Right ventricle myocardium superior (tissue), 1 donor: ENCODE measurements at places on chromosomes 3 and 15.

GRCh38 chr3:139571711-139572110 is 32.2 kb upstream of the RBP1 start:
- no peak for DNase-seq

DNA sequence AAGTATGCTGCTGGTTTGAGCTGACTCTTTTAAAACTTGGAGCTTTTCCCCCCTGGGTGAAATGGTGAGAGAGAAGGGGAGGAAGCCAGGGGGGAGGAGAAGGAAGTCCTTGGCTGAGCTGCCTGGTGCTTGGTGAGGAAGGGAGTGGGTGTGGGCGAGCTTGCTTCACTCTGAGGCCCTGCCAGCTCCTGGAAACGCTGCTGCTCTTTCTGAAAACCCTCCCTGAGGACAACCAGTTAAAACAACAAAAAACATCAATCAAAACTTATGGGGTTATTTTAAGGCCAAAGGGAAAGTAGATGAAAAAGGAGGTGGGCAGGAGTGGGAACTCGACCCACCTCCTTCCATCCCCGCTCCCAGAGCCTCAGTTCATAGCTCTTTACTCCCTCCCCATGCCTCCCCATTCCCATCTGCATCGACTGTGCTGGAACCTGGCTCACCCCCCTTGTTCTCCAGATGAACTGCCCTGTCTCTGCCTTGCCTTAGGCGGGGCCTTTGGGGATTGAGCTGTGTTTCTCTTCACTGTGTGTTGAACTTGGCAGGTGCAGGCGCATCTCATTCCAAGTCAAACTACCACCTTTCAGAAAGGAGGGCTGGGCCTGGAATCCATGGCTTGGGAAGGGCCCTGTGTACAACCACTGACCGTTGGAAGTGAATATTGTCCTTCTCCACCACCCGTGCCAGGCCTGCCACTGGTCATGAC is 166.1 kb downstream of the ZNF621 start:
- DNase-seq = peak; percentile 89

GRCh38 chr15:85792102-85792731 is 2.5 kb downstream of the KLHL25 start:
- no peak for DNase-seq

DNA sequence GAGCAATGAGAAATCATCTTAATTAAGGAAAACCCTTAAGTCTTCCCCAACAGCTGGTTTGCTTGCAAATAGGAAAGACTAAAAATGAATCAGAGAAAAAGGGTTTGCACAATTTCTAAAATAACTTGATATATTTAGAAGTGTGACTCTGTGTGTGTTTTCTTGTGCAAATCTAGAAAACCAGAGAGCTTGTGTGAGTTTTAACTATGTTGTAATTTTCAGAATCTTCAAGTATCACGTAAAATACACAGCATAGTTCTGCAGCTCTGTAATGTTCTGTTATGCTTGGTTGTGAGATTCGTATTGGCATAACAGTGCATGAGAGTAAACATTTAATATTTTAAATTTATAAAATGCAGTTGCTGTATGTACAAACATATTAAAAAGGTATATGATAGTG is 74.7 kb upstream of the GAP43 start:
- DNase-seq = no peak

- no peak for DNase-seq
Observed at GRCh38 chr15:24933716-24934115, 21.1 kb upstream of the SNRPN start.

GRCh38 chr3:71536376-71536965 is 47.1 kb downstream of the FOXP1 start:
- DNase-seq = no peak

- DNase-seq = no peak
Observed at GRCh38 chr15:48415036-48415886, 84.0 kb downstream of the DUT start.

GRCh38 chr3:3305084-3305483 is 125.6 kb upstream of the CRBN start:
- DNase-seq = no peak

DNA sequence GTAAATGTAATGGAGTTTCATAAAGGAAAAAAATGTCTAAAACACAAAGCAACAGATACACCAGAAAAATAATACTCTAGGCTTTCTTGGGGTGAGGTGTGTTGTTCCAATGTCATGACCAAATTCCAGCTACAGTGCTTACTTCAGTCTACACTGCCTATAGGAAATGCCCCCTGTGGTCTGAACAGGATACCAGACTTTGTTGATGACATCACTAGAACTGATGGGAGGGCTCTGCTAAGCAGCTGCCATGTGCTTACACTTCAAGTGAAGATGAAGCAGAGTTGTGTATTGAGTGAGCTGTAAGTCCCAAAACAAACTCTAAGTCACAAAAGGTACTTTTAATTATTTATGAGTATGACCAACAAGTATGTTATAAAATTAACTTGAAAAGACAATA is 456.1 kb upstream of the IL12A start:
- DNase-seq = no peak

DNA sequence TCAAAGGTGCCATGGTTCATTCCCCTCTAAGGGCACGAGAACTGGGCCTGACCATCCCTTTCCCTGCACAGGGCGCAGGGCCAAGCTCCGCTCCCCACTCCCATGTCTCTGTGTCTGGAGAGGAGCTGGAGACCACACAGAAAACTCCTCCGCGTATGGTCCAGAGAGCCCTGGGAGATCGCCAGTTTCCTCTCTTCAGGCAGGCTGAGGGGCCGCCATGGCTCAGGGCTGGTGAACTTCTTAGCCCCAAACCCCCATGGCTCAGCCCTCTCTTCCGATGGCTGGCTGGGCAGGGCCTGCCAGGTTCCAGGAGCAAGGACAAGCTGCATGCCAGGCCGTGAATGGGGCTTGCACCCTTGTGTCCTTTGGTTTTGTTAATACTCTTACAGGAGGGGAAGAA is 52.9 kb downstream of the EXOG start:
- DNase-seq = no peak

DNA sequence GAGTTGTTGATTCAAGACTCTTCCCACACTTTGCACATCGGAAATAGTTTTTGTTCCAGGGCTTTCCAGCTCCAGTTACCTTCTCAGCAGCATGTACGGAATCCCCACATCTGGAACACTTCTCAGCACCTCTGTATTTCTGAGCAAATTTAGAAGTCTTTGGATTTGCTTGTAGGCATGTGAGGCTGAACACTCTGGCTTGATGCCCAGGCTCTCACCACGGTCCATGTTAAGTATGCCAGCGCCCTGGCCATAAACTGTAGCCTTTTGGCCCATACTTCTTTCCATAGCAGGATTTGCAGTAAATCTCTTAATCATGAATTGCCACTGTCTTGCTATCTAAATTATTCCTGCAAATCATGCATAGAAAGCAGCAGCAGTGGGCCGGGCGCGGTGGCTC is 24.4 kb downstream of the ATP2C1 start:
- DNase-seq = no peak
